Mesothelial cell of epicardium (in vitro differentiated cells): ENCODE measurements at places on chromosomes 2 and 18.

DNA sequence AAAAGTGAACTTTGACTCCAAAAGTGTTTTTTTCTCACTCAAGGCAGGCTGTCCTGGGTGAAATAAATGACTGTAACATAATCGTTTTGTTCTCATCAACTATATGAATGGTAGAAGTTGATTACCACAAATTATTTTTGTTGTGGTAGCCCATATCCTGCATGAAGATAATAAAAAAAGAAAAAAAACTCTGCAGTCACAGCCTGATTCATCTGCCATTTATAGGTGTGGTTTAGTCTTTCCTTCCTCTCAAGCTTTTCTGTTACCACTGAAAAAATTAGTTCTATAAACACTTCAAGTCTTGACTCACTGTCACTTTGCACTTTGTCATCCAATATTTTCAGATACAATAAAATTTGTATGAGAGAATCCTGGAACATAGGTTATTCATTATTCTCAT lies 522.0 kb downstream of the PLCL1 start:
- no peak for DNase-seq

DNA sequence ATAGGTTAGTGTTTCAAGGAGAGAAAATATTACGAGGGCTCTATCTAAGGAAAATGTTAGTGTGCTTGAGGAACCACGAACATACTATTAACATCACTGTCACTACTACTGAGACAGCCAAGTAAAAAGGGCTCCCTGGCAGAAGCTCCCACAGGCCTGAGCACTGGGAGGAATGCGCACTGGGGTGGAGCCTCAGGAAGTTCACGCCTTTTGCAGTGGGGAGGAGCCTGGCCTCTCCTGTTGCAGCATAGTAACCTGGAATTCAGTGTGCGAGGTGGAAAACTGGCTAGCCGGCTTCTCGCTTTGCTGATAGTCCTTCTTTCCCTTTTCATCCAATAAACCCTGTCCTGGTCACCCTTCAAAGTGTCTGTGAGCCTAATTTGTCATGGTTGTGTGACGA lies 250.3 kb downstream of the ERBB4 start:
- no peak for DNase-seq

- DNase-seq: no peak
Observed at GRCh38 chr18:12839526-12840196, 44.4 kb downstream of the PTPN2 start.

- no peak for DNase-seq
Observed at GRCh38 chr2:158319269-158319668, 137.3 kb downstream of the CCDC148 start.
